ENCODE measurements at places on chromosomes 16 and 17.
A peak's percentile ranks its signal among the peaks of the same experiment; 100 is the strongest.

DNA sequence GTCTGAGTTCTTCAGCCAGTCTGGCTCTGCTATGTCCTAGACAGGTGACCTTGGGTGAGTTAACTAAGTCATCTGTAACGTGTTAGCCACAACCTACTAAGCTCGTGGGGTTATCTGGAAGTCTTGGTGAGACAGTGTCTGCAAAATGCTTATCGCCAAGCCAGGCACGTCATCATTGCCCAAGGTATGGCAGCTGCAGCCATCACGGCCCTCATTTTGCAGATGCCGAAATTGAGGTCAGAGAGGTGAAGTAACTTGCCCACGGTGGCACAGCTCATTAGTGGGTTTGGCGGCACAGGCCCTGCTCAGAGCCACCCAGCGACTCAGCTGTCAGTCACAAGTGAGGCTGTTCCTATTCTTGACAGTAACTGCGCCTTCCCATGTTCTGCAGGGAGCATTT, 79.8 kb downstream of the CMIP start:
- no peak for DNase-seq

DNA sequence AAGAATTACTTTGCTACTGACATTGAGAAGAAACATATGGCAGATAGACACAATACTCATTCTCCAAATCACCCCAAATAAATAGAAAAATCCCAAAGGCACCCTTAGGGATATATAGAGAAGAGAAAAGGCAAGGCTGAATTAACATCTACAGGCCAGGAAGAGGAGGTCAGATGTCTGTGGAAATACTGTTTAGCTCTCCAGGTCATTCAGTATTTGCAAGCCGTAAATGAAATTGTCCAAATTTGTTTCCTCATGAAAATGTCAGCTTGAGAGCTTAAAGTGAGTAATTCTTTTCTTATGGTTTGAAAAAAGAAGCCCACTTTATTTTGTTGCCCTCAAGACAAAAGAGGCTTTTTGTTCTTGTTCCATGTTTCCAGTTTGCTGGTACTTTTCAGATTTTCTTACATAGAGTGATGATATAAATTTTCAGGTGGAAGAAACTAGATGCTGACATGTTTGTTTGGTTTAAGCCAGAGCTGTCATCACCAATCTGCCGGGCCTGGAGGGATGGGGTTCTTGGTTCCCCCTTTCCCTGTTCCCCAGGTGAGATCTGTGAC, 189.0 kb downstream of the MAP2K4 start:
- DNase-seq, result no peak

DNA sequence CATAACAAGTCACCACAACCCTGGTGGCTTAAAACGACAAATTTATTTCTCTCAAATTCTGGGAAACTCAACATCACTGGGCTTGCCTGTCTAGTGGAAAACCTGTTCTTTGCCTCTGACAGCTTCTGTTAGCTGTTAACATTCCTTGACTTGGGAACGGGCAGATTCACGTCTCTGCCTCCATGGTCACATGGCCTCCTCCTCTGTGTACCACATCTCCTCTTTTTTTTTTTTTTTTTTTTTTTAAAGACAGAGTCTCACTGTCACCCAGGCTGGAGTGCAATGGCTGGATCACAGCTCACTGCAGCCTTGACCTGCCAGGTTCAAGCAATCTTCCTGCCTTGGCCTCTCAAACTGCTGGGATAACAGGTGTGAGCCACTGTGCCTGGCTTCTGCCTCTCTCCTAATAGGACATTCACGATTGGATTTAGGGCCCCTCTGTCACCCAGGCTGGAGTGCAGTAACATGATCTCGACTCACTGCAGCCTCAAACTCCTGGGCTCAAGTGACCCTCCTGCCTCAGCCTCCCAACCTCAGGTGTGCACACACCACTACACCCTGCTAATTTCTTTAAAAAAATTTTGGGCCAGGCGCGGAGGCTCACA, 11.7 kb upstream of the LLGL1 start:
- DNase-seq, result no peak

- no peak for DNase-seq
Observed at GRCh38 chr16:49416001-49416675, 42.5 kb downstream of the C16orf78 start.

GRCh38 chr17:4931963-4932362, at the start of gene GP1BA:
TSS of gene GP1BA (plus strand) at chr17:4932277. CDS start at chr17:4932605, 328 bp downstream.
- DNase-seq, result no peak

GRCh38 chr17:1504866-1505265, 11.5 kb downstream of the INPP5K start:
- no peak for DNase-seq

DNA sequence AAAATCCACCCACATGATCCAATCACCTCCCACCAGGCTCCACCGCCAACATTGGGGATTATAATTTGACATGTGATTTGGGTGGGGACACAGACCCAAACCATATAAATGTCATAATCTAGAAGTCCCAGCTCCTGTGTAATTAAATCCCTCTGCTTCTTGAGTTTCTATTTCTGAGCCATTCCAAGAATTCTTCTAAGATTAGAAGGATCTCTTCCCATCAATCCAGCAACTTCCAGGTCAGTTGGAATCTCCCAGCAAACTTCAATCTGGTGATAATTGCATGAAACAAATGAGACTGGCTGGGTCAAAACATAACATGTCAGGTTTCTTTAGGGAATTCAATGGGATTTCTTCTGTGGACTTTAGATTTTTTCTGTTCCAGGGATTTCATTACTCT, 127.8 kb upstream of the CDH5 start:
- no peak for DNase-seq

- DNase-seq, result no peak
Observed at GRCh38 chr17:76241691-76242255, 1.5 kb upstream of the RNF157 start.

DNA sequence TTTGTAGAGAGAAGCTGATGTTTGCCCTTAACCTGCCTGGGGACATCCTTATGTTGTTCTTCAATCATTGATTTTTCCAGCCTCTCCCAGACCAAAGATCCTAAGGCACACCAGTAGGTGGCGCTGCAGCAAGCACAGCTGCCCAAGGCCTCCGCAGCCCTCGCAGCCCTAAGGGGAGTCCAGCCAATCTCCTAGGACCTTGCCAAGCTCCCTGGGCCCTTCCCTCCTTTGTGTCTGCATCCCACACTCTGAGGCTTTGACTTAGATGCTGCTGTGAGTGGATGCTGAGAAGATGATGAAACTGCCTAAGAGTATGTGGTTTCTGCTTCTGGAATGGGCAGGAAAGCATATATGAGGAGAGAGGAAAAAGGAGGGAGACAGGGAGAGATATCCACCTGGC, 47.1 kb downstream of the SPACA3 start:
- peak; percentile 48 for DNase-seq

- DNase-seq, result no peak
Observed at GRCh38 chr17:79005063-79005861, 4.3 kb downstream of the CANT1 start.

GRCh38 chr16:27991876-27992275, 71.6 kb downstream of the GSG1L start:
- DNase-seq, result no peak

DNA sequence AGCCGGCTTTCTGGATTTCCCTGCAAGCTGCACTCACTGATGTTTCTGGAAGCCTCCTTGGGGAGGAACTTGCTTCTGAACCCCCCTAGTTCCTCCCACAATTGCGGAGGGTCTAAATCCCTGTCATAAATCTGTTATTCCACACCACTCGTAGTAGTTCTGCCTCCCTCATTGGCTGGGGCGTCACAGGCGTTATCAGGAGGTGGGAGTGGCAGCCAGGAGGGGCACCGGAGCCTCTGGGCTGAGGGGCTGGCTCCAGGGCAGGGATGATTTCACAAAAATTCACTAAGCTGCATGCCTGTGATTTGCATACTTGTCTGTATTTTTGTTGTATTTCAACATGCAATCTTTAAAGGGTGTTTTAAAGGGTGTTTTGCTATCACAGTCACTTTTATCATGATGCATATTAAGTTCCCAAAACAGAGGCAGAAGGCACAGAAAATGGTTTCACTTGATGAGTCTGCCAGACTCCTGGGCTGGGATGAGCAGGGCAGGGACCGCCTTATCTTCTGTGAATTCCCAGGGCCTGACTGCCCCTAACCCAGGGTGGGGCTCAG, 176.2 kb upstream of the FOXF1 start:
- no peak for DNase-seq

- DNase-seq, result no peak
Observed at GRCh38 chr16:85969159-85969558, 70.2 kb downstream of the IRF8 start.

DNA sequence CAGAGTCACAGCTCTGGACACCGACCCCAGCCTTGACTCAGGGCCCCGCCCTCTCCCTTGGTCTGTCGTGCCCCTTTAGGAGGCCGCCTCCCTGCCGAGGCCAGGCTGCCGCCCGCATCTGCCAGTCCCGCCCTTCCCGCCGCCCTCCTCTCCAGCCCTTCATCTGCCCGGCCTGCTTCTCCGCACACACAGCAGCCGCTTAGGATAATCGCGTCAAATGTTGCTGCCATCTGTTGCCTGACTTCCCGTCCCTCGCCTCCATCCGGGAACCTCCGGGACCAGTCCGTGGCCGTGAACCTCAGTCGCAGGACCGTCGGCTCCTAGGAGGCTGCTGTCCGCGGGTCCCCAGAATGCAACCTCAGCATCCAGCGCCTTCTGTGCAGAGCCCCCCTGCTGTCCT, 11.9 kb downstream of the GSE1 start:
- DNase-seq, result no peak

- DNase-seq, result no peak
Observed at GRCh38 chr17:37747222-37747621, 2.4 kb upstream of the HNF1B start.

- no peak for DNase-seq
Observed at GRCh38 chr16:50614955-50615724, 66.0 kb downstream of the SNX20 start.

- DNase-seq, result no peak
Observed at GRCh38 chr16:13594823-13595222, 325.1 kb upstream of the ERCC4 start.

- DNase-seq, result no peak
Observed at GRCh38 chr17:71600137-71600789, 520.6 kb upstream of the SOX9 start.

DNA sequence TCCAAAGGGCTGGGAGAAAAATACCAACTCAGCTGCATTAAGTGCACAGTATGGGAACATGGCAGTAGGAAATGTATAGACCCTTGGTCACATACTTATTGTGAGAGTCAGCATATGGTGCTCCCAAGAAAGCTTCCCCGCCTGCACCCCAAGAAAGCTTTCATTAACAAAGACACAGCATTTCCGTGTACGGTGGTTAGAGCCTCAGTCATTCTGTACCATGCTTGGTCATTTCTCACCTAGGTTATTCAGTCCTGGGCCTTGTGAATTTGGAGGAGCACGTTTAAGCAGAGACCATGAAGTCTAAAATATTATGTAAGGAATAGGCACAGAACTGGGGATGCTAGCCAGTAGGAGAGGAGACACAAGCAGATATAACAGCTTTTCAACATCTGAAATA, 56.1 kb downstream of the ESRP2 start:
- no peak for DNase-seq

- no peak for DNase-seq
Observed at GRCh38 chr16:88467541-88467944, 14.5 kb downstream of the ZFPM1 start.

- peak; percentile 58 for DNase-seq
Observed at GRCh38 chr17:19004421-19005136, at the start of gene FAM83G. TSS of gene FAM83G (minus strand) at chr17:19004764. CDS start at chr17:19004041, 723 bp downstream.

GRCh38 chr17:36947922-36948716, 635 bp upstream of the AATF start:
- DNase-seq, result no peak

DNA sequence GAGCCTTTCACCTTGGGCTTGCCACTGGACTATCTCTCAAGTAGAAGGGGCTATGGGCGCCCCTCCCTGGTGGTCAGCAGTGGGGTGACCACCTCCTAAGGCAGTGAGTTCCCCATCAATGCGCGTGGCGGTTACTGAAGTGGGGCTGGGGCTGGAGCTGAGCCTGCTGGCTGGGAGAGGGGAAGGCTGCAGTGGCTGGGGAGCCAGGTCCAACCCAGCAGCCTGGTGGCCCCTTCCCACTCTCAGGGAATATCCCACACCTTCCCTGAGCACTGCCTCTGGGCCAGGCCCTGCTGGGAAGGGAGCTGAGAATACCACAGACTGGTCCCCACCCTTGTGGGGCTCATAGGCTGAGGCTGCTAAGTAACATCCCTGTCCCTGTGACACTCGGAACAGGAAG, 19.8 kb upstream of the MPRIP start:
- DNase-seq, result no peak

DNA sequence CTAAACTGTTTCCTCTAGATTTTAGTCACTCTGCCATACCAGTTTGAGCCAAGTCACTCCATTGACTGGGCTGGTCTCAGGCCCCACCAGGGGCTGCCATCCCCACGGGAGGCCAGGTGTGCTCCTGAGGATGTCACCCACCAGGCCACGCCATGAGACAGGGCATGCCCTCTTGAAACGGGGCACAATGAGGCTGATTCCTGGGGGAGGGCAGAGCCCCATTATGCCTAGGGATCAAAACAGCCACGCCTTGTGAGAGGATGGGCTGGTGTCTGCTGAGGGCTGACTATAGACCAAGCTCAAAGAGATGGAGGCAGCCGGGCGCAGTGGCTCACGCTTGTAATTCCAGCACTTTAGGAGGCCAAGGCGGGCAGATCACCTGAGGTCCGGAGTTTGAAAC, 21.5 kb downstream of the GINS2 start:
- DNase-seq, result no peak

DNA sequence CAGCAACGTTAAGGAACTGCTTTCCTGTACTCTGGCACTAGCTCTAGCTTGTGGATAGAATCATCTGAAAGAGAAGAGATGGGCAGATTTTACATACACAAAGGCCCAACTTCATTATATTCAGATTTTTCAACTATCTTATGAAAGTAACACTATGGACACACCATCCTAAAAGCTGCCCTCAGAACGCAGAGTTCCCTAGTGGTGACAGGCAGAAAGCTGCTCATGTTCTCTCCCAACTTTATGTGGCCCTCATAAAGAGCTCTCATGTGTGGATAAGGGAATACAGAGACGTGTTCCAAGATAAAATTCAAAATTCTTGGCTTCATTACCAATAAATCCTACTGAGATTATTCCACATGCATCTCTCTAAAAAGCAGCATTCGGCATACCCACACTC, 1.5 kb downstream of the CFAP20 start:
- DNase-seq, result no peak

- DNase-seq, result peak; percentile 29
Observed at GRCh38 chr17:49687878-49688491, 10.1 kb upstream of the SPOP start.

GRCh38 chr17:10229181-10229580, 30.8 kb upstream of the GAS7 start:
- no peak for DNase-seq

DNA sequence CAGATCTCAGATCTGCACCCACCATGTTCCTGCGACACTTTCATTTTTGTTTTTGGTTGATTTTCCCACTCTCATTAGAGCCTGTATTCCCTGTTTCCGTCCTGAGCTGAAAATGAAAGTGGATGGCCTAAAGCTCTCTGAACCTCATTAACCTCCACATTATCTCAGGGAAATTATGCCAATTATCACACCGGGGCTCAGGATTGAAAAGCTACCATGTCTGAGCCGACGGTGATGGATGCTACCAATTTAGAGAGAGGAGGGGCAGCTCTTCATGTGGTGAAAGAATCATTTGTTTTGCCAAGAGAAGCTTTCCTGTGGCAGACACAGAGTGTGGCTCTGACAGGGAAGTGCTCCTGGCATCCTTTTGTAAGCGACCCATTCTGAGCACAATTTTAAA, 410.4 kb upstream of the CDH11 start:
- no peak for DNase-seq
